ENCODE measurements at places on chromosomes 7 and 10.

DNA sequence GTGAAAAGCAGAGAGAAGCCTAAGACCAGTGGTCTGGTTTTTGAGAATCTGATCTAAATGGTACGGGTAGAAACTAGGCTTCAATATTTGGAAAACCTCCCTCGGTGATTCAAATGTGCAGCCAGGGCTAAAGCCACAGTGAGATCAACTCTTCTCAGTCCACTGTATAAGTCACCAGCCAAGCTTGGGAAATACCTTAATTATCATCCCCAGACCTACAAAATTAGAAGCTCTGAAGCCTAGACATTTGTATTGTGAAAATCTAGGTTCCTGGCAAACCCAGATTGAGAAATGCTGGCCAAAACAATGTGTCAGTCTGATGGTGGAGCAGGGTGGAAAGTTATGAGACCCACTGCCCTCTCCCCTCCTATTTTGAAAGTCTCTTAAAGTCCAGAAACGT, 131.7 kb downstream of the DGKI start:
- no peak for DNase-seq

DNA sequence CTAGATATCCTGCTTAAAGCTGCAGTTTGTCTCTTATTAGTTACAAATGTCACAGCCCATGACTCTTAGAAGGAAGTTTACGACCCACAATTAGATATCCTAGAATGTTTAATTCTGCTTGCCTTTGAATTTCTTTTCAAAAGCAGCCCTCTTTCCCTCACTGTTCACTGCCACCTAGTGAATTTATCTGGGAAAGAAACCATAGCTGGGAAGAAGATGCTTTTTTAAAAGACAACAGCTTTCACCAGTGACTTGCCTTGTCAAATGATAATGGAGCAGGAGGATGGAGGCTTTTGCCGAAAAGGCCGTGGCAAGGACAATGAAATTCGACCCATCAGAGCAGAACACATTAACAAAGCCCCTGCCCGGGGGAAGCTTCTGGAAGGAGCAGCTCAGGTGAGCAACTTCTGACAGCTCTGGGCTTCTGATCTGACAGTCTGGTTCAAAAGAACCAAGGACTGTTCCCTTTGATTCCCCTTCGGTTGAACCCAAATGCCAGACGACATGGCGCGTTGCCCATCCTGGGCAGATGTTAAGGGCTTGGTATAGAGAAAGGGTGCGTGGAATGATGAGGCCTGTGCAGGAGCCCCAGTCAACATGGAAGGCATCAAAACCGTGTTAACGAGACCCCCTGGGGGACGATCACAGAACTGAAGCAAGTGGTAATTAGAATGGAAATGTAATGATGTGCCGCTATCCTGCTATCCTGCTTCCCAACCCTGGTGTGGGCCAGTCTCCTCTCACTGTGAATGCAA, 236.8 kb downstream of the FRMD4A start:
- DNase-seq = no peak

DNA sequence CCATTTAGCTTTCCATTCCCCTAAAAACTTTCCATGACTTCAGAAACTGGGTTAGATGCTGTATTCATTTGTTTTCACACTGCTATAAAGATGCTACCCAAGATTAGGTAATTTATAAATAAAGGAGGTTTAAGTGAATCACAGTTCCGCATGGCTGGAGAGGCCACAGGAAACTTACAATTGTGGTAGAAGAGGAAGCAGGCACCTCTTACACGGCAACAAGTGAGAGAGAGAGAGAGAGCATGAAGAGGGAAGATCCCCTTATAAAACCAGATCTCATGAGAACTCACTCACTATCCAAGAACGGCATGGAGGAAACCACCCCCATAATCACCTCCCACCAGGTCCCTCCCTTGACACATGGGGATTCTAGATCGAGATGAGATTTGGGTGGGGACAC, 336.8 kb downstream of the TFEC start:
- no peak for DNase-seq

DNA sequence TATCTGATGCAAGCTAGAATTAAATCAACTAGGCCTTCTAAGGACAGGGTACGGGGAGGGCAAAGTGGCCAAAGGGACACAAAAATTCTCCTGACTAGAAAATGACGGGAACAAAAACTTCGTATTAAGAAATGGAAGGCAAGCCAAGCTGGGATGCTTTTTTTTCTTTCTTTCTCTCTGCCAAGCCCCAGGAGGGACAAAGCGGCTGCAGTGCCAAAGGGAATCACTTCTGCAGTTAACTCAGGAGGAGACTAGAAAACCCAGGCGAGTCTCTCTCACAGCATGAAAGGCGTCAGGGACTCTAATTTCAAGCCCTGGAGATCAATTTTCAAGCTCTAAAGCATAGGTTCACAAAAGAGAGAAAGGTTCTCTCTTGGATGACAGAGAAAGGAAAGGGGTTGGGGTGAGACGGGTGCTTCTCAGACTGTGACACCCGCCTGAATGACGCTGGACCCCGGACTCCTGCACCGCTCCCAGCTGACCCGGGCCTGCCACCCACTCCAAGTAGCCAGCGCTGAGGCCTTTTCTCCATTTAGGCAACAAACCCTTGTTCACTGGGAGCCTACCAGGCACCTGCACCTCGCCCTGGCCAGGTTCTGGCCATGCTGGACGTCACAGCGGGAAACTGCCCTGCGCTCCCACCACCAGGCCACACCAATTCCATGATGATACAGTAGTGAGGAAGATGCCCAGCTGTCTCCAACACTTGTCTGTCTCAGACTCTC, 56.5 kb downstream of the KIAA1549 start:
- no peak for DNase-seq

- no peak for DNase-seq
These were observed 1.9 kb downstream of the PIK3AP1 start for GRCh38 chr10:96718304-96718990.

DNA sequence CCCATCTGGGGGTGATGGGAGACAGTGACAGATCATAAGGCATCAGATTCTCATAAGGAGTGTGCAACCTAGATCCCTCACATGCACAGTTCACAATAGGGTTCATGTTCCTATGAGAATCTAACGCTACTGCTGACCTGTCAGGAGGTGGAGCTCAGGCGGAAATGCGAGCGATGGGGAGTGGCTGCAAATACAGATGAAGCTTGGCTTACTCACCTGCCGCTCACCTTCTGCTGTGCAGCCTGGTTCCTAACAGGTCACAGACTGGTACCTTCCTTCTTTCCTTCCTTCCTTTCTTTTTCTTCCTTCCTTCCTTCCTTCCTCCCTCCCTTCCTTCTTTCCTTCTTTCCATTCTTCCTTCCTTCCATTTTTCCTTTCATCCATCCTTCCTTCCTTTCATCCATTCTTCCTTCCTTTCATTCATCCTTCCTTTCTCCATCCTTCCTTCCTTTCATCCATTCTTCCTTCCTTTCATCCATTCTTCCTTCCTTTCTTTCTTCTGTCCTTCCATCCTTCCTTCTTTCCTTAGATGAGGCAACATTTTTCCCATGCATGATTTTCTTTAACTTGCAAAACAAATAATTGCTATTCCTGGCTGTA, 370.0 kb upstream of the AUTS2 start:
- no peak for DNase-seq

GRCh38 chr7:3307435-3307834, 6.4 kb downstream of the SDK1 start:
- no peak for DNase-seq

DNA sequence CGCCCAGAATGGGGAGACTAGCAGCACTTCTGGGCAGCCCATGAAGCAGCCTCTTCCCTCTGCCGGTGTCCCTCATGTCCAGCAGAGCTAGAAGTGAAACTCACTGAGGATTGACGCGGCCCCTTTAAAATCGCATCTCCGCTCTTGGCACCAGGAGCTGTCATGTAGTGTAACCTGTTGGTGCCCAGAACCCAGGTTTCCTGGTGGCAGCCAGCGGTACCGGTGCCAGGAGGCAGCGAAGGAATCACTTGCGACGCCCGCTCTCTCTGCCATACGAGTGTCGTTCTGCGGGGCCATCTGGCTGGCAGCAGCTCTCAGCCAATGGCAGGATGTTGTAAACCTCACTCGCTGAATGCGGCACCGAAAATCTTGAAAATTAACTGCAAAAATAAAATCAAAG, 82.7 kb downstream of the CUX1 start:
- no peak for DNase-seq

DNA sequence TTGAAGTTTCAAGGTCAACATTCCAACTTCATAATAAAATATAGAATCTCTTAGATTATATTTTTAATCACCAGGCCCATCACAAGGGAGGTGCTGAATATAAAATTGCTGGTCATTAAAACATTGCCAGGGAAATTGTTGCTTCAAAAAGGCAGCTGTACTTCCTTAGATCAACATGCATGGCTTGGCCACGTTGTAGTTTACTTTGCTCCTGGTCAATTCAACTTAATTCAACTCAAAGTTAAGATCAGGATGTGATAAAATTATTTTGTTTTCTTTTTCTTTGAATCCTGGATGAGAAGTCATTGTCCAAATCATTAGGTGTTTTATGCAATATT, 317.4 kb downstream of the PAXIP1 start:
- DNase-seq = no peak

DNA sequence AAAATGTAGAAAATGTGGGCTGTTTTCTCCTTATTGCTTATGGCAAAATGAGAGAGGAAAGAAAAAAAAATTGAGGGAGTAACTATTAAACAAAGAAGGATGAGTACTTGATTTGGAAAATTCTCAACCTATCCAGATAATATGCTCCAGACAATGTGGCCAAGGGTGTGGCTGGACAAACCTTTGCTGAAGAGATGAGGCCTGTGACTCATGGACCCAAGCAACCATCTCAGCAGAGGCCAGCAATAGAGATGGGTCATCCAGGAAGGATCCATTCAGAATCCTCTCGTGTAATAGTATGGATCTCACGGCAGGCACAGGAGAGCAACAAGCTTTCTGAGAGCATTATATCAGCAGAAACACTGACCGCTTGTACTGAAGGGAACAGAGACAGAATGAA, 120.3 kb upstream of the CELF2 start:
- no peak for DNase-seq

GRCh38 chr7:18509481-18509880, 13.9 kb downstream of the HDAC9 start:
- DNase-seq = no peak

- DNase-seq = no peak
These were observed 99.0 kb upstream of the SAMD8 start for GRCh38 chr10:75012471-75012870.

GRCh38 chr10:19749185-19749729, 67.0 kb upstream of the PLXDC2 start:
- DNase-seq = no peak

- no peak for DNase-seq
These were observed 48.2 kb downstream of the PRLHR start for GRCh38 chr10:118547282-118547681.

All from stimulated activated CD4-positive, alpha-beta T cell treated with anti-CD3 and anti-CD28 coated beads, Interleukin-15, amount 100 ng/mL, for 1 hour (primary cell).